ENCODE measurements at places on chromosomes 5 and 9. TPM values are rescaled to one million over a fixed set of nuclear protein-coding genes. Genes with fewer than 3 reads are reported as not detected.
A peak's percentile ranks its signal among the peaks of the same experiment; 100 is the strongest.

GRCh38 chr5:159905496-159905895 lies 10.8 kb upstream of the ADRA1B start:
- H3K4me1 ChIP-seq = no peaks in the 10 kb centered on the region
- no peak overlapping the region for H3K27ac ChIP-seq
- no peaks in the 10 kb centered on the region for H3K27me3 ChIP-seq
- no peak overlapping the region for H3K4me3 ChIP-seq

The ADCY2 gene
- 0.27 TPM for total RNA-seq

The EFNA5 gene
- total RNA-seq = 13.5 TPM

DNA sequence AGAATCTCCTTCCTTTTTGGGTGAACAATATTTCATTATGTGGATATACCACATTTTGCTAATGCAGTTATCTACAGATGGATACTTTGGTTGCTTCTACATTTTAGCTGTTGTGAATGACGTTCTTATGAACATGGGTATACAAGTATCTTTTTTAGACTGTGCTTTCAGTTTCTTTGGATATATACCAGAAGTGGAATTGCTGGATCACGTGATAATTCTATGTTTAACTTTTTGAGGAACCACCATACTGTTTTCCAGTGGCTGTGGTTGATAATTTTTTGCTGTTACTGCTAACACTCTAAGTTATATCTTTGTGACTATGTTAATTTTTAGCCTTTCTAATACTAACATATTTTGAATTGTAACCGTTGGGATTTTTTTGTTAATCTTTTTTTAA lies 12.5 kb downstream of the WDR70 start:
- H3K4me3 ChIP-seq = no peak overlapping the region
- H3K27me3 ChIP-seq = no peaks in the 10 kb centered on the region
- no peaks in the 10 kb centered on the region for H3K4me1 ChIP-seq
- peaks cover 4% of the 10 kb centered on the region for H3K36me3 ChIP-seq

The GCNT1 gene
- total RNA-seq = 10.0 TPM

The CNTNAP3 gene
- not detected for total RNA-seq

- no peak overlapping the region for H3K4me3 ChIP-seq
- H3K4me1 ChIP-seq = no peaks in the 10 kb centered on the region
- no peak for DNase-seq
- H3K27ac ChIP-seq = no peak overlapping the region
These were observed 585.2 kb downstream of the BRINP1 start for GRCh38 chr9:118784033-118784432.

DNA sequence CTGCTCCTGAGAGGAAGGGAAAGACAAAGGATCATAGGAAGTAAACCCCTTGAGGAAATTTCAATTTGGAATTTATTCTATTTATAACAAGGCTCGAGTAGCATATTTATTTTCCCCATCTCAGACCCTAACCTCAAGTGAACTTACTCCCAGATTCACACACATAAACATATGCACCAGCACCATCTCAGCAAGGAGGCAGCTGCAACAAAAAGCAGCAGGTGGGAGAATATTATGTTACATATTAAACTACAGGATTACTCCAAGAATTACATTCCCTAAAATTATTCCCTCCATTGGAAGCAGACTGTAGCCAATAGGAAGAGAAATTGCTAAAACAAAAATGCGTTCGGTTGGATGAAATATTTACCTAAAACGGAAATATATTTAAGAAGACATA lies 108.4 kb upstream of the PRSS3 start:
- H3K4me3 ChIP-seq = no peak overlapping the region
- DNase-seq = no peak
- no peaks in the 10 kb centered on the region for H3K36me3 ChIP-seq

DNA sequence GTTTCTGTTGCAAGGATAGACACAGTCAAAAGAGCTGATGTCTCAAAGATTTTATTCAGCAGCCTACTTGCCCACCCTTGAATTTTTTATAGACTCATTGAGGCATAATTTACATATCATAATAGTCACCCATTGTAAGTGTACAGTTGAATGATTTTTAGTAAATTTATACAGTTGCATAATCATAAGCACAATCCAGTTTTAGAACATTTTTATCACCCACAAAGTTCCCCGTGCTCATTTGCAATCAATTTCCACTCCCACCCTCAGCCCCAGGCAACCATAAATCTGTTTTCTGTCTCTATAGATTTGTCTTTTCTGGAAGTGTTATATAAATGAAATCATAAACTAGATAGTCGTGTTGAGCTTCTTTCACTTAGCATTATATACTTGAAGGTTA lies 517.7 kb downstream of the TLE1 start:
- no peaks in the 10 kb centered on the region for H3K36me3 ChIP-seq
- DNase-seq = no peak
- H3K4me3 ChIP-seq = no peak overlapping the region
- H3K27me3 ChIP-seq = no peaks in the 10 kb centered on the region
- H3K4me1 ChIP-seq = no peaks in the 10 kb centered on the region
- H3K27ac ChIP-seq = no peak overlapping the region

GRCh38 chr5:129904667-129905472 lies 605 bp downstream of the CHSY3 start:
- peaks cover 10% of the 10 kb centered on the region for H3K27me3 ChIP-seq
- no peak for DNase-seq
- peak overlapping the region; percentile 41 for H3K4me3 ChIP-seq
- no peak overlapping the region for H3K27ac ChIP-seq

The IL13 gene
- not detected for total RNA-seq

The PCDHGA5 gene
- total RNA-seq = 0.23 TPM

The DNAH5 gene
- under 0.01 TPM for total RNA-seq

DNA sequence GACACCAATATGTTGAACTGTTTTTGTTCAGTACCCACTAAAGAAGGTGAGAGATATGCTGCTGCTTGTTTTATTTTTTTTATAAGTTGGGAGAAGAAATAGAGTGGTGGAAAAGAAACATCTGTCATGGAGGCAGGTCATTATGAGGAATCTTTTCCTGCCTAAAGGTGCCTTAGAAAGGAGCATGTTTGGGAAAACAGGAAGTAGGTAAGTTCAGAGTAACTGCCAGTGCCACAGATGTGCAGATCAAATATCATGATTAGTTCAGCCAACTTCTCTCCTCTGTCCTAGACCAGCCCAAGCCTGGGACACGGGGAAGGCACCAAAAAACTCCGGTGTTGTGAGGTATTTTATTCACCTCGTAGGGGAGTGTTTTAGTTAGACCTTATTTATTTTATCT lies 144.2 kb downstream of the MAN2A1 start:
- DNase-seq = no peak
- no peak overlapping the region for H3K27ac ChIP-seq
- no peaks in the 10 kb centered on the region for H3K4me1 ChIP-seq

- no peaks in the 10 kb centered on the region for H3K27me3 ChIP-seq
- H3K4me3 ChIP-seq = no peak overlapping the region
- H3K27ac ChIP-seq = no peak overlapping the region
- H3K4me1 ChIP-seq = no peaks in the 10 kb centered on the region
- H3K36me3 ChIP-seq = peaks cover 12% of the 10 kb centered on the region
These were observed 23.7 kb upstream of the PRDM12 start for GRCh38 chr9:130640681-130641080.

The DDX46 gene
- 55.6 TPM for total RNA-seq

DNA sequence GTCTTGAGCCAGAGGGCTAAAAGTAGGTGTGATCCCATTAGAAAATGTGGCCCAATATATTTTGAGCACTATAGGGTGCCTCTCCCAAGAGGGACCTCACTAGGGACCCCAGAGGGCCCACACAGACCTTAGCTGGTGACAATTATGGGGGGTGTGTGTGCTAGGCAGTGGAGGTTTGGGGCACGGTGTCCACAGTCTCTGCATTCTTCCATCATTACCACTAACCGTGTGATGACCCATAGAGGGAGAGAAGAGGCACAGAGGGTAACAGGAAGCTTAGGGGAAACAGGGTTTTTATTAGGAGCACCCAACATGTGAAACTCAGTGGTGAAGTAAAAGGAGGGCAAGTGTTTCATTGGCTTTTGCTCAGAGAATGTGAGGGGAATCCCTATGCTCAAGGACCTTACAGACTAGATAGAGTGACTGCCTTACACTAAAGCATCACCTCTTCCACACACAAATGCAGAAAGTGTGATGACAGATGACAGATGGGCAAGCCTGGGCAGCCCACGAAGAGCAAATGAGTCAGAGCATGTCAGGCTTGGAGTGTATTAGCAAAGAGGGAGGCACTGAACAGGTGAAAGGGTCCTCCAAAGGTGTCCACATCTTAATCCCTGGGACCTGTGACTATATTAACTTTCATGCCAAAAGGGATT lies 2.5 kb upstream of the ACTL7A start:
- H3K36me3 ChIP-seq = no peaks in the 10 kb centered on the region
- peak; percentile 13 for DNase-seq
- H3K27me3 ChIP-seq = no peaks in the 10 kb centered on the region
- no peak overlapping the region for H3K4me3 ChIP-seq
- no peaks in the 10 kb centered on the region for H3K4me1 ChIP-seq
- no peak overlapping the region for H3K27ac ChIP-seq

DNA sequence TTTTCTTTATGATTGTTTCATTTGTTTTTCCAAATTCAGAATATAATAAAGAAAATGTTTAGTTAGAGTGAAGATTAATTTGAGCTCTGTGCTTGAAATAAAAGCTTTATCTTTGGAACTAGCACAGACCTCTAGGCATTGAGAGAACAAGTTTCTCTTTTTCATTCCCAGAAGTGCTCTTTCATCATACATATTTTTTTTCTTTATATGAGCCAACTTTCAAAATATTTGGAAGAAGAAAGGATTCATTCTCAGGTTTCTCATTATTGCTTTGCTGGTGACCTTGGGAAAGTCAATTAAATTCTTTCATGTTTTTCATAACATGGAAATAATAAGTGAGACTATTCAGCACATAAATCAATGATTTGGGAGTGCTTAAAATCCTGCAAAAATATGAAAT lies 16.8 kb downstream of the CTXN3 start:
- H3K27ac ChIP-seq = no peak overlapping the region
- H3K36me3 ChIP-seq = no peaks in the 10 kb centered on the region
- H3K4me1 ChIP-seq = no peaks in the 10 kb centered on the region
- H3K4me3 ChIP-seq = no peak overlapping the region

GRCh38 chr9:278651-279050 lies 64.0 kb downstream of the DOCK8 start:
- no peaks in the 10 kb centered on the region for H3K27me3 ChIP-seq
- H3K4me3 ChIP-seq = no peak overlapping the region
- DNase-seq = no peak
- no peak overlapping the region for H3K27ac ChIP-seq
- no peaks in the 10 kb centered on the region for H3K36me3 ChIP-seq

The GCNT4 gene
- total RNA-seq = not detected

GRCh38 chr9:86674487-86674886 lies 272.8 kb downstream of the GAS1 start:
- no peak overlapping the region for H3K4me3 ChIP-seq
- H3K36me3 ChIP-seq = no peaks in the 10 kb centered on the region
- DNase-seq = no peak
- H3K27me3 ChIP-seq = no peaks in the 10 kb centered on the region

- DNase-seq = no peak
- peak overlapping the region; percentile 92 for H3K27ac ChIP-seq
- H3K36me3 ChIP-seq = no peaks in the 10 kb centered on the region
- H3K4me3 ChIP-seq = peak overlapping the region; percentile 90
- H3K4me1 ChIP-seq = peaks cover 79% of the 10 kb centered on the region
These were observed 8.0 kb downstream of the B4GALT1 start for GRCh38 chr9:33158843-33159776.

GRCh38 chr5:94577466-94578245 lies 40.7 kb downstream of the KIAA0825 start:
- H3K27ac ChIP-seq = peak overlapping the region; percentile 28
- H3K27me3 ChIP-seq = no peaks in the 10 kb centered on the region
- no peaks in the 10 kb centered on the region for H3K36me3 ChIP-seq
- no peak overlapping the region for H3K4me3 ChIP-seq
- H3K4me1 ChIP-seq = peaks cover 20% of the 10 kb centered on the region
- DNase-seq = peak; percentile 45

GRCh38 chr5:146766013-146766412 lies 112.5 kb downstream of the PPP2R2B start:
- no peaks in the 10 kb centered on the region for H3K4me1 ChIP-seq
- DNase-seq = no peak
- H3K27ac ChIP-seq = no peak overlapping the region

The GABRA6 gene
- not detected for total RNA-seq

The PLCXD3 gene
- total RNA-seq = not detected

The ZDHHC21 gene
- total RNA-seq = 10.7 TPM

The TAF11L10 gene
- total RNA-seq = not detected

DNA sequence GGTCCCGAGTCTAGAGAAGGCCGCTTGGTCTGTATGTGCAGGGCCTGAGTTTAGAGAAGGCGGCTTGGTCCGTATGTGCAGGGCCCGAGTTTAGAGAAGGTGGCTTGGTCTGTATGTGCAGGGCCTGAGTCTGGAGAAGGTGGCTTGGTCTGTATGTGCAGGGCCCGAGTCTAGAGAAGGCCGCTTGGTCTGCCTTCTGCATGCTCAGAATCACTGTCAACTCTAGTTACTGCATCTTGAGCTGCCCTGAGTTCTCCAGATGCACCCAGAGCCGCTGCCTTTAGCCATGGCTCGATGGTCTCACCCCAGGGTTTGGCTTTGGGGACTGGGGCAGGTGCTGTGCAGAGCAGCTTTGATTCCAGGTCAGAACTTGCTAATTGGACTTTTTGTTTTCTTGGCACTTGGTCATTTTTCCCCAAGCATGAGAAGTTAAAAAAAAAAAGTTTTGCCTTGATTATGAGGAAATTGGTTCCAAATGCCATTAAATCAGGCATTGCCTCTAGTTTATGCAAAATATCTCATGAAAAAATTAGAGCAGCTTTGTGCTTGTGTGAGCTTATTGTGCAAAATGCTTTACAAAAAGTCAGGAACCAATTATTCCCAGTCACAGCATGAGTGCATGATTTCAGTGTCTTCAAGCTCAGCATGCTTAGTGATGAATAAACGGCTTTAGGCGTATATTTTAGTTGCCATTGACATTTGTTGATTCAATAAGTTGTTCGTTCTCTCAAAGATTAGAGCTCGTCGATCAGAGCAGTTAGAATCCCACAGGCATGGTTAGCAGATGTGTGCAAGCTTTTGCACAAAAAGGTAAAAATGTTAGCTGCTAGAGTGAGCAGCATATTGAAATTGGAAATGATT lies 25.4 kb upstream of the EXOC3 start:
- no peak for DNase-seq
- no peaks in the 10 kb centered on the region for H3K27me3 ChIP-seq
- H3K36me3 ChIP-seq = peaks cover 26% of the 10 kb centered on the region
- no peak overlapping the region for H3K4me3 ChIP-seq
- H3K27ac ChIP-seq = no peak overlapping the region
